ENCODE measurements at places on chromosomes 11 and 22.

DNA sequence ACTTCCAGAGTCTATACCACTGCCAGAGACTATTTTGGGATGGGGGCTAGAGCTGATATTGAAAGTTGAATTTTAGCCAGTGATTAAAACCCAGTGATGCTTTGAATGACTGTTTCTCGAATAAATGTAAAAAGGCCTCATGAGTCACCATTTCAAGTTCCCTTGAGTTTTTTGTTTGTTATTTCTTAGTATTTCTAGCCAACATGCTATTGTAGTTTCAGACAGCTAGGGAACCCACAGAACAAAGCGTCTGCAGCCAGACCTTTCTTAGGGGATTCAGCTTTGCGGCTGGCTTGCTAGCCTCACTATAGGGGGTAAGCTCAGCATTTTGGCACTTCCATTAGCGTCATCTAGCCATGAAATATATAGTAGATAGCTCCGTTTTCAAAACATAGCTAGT lies 66.5 kb downstream of the DBX1 start:
- peak; percentile 56 for DNase-seq

- no peak for DNase-seq
These were observed 23.8 kb upstream of the SYN3 start for GRCh38 chr22:33081686-33082590.

GRCh38 chr11:70434813-70435278 lies 36.5 kb downstream of the CTTN start:
- DNase-seq = no peak

DNA sequence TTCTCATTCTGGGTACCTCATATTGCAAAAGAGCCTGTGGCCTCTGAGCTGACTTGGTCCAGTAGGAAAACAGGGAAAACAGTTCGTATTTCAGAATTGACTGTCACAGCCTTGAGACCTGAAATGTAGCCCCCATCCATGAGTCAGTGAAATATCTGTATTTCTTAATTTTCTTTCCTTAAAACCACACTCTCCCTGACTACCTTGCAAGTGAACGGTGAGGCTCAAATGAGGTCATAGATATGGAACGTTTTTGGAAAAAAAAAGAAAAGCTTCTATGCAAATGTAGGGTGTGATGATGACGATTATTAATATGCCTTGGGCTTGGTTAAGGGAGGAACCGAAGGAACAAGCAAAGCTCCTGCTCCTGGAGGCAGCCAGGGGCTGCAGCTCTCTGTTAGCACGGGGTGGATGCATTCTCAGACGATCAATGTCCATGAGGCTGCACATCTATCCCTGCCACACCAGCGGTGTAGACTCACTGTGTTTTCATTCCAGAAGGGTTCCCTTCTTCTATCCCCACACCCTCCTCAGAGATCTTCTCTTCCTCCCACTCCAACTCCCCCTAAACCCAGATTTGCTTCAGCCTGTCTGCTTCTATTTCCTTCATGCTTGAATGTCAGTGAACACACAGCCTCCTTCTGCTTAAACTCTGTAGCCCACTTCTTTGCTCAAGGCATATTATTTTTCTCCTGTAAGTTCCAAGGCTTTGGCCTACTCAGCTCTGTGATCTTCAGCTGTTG lies 29.2 kb upstream of the SCN3B start:
- DNase-seq = no peak

- no peak for DNase-seq
These were observed 17.7 kb downstream of the TNKS1BP1 start for GRCh38 chr11:57306940-57307565.

DNA sequence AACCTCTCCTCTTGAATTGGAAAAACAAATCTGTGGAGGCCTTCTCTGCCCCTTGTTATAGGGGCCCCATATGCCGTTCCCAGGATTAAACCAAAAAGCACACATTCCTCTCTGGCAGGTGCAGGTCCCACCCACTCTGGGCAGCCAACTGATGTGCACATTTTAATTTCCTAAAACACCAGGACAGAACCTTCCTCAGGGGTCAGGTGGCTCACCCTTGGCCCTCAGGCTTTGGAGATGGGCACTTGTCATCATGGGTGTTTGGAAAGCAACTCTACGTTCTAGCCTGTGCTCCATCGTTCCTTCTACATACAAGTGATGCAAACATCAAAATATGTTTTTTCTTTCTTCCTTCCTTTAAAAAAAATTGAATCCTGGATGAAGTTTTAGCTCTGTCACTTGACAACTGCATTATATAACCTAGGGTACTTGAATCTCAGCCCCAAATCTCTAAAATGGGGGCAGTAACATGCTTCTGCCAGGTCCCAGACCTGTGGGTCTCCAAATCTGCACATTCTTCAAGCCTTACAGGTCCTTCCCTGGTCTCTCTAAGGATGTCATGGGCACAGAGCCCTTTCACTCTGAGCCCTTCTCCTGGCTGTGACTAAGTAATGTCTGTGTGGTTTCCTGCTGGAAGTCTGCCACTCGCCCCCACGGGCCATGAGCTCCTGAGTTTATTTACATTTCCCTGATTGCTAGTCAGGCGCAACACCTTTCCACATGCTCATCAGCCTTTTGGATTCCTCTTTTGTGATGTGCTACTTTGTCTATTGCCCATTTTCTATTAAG lies 43.8 kb downstream of the KCNQ1OT1 start:
- peak; percentile 52 for DNase-seq

DNA sequence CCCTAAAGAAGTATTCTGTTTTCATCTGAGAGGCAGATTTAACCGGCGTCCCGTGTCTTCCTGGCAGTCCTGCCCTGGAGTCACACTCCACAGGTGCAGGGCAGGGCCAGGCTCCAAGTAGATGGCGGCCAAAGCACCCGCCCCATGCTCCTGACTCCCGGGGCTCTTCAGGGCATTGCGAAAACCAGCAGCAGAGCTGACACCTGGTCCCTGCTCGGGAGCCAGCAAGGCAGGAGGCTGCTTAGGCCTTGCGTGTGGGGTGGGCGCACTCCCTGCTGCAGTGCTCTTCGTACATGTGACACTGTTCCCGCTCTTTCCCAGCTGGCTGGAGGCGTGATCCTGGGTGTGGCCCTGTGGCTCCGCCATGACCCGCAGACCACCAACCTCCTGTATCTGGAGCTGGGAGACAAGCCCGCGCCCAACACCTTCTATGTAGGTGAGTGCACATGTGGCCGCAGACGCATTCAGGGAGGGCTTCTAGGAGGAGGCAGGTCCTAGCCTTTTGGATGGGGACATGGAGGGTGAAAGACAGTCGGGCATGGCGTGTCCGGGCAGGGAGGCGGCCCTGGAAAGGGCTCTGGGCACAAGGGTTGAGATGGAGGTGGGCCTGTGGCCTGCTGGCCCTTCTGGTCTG lies 10.3 kb upstream of the TSSC4 start:
- DNase-seq = no peak

DNA sequence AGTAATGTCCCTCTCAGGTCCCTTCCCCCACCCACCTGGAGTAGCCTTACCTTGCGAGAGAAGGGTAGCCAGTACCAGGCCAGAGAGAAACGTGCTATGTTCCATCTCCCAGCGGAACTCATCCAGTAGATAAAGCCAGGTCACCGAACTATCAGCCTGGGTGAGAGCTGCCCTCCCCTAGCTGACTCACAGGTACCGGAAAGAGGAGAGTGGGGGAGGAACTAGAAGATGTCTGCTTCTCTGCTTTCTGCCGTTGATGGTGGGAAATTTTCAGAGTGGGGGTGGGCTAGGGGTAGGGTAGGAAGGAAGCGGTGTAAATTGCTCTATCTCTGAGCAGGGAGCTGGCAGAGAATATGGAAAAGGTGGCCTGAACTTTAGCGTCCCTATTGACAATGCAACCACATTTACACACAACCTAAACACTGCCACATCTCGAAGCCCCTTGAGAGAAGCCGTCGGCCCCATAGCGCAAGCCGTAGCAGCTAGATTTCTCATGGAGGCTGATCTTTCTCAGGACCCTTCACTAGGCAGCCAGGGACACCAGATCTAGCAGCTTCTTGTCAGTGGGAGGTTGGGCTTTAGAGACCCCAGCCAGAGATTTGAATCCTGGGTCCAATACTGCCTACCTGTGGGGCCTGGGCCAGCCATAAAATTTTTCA lies at the start of gene CD3D:
CD3D (minus strand) TSS at position 203 of the 659 bp plus-strand sequence; CDS start at position 105, 98 bp downstream.
- no peak for DNase-seq

- DNase-seq = no peak
These were observed 1187.6 kb downstream of the BRD1 start for GRCh38 chr22:48639896-48640748.

DNA sequence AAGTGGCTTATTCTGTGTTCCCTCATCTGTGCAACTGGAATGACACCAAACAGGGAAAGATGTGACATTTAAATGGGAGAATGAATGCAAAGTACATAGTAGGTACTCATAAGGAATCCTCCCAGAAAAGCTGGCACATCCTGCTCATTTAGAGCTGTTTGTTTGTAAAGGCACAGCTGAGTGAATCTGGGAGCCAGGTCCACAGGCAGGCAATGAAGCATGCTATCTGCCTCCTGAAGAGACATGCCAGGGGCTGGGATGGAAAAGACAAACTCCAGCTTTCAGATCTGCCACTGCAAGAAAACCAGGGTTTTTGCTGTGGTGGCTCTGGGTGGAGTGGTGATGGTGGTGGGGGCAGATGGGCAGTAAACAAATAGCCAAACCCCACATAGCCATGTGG lies 150.1 kb downstream of the TENM4 start:
- no peak for DNase-seq

DNA sequence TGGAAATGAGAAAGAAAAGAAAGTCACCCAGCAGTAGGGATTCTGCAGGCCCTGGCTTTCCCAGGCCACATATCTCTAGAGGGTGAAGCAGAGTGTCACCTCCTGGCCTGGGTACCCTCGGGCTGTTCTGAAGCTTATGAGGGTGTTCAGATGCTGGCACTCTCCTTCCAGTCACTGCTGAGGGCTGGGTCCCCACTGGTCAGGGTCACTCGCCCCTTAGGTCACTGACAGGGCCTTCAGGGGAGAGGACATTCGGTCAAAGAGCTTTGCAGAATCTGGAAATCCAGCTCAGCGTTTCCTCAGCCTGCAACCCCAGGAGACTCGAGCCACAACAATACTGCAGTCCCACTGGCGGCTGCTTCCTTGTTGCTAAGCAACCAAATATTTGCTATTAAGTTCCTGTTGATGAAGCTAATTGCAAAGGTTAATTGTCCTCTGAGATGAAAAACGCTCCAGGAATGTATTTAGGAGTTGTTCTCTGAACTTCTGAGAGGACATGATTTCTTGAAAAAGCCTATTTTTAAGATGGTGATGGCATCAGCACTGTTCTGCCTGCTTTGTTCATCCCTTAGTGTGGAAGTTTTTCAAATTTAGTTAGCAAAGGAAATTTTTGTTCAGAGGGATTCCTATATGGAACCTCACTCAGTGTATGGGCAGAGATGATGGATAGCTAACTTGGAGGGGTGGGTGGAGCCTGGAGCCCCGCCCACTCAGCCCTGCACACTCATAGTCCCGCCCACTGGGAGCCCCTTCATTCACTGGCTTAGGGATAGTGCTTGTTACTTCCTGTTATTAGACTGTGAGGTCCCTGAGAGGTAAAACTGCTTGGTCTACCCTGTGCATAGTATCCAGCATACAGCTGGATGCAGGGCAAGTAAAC lies 109.2 kb downstream of the CSNK2A3 start:
- DNase-seq = peak; percentile 29

Data from EH (cell line).